ENCODE measurements at places on chromosomes 2 and 18. TPM values are rescaled to one million over a fixed set of nuclear protein-coding genes. Genes with fewer than 3 reads are reported as not detected.

The PTPN18 gene
- 19.3 TPM for total RNA-seq

The NYAP2 gene
- total RNA-seq: not detected

The MFF gene
- total RNA-seq: 55.5 TPM

The NOL4 gene
- not detected for total RNA-seq

The ELOA2 gene
- total RNA-seq: not detected

The G6PC2 gene
- total RNA-seq: not detected
